ENCODE measurements at places on chromosomes 7 and 10.
A peak's percentile ranks its signal among the peaks of the same experiment; 100 is the strongest.

GRCh38 chr7:44388089-44388970, 62.9 kb upstream of the CAMK2B start:
- no peak for DNase-seq

- no peak for DNase-seq
These were observed 347.7 kb downstream of the POM121L12 start for GRCh38 chr7:53383131-53383530.

DNA sequence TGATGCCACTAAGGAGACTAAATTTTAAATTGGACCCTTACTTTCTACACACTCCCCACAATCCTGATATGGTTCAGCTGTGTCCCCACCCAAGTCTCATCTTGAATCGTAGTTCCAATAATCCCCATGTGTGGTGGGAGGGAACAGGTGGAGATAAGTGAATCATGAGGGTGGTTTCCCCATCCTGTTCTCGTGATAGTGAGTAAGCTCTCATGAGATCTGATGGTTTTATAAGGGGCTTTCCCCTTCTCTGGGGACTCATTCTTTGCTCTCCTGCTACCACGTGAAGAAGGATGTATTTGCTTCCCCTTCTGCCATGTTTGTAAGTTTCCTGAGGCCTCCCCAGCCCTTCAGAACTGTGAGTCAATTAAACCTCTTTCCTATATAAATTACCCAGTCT, 18.4 kb upstream of the BET1 start:
- DNase-seq = peak; percentile 8

DNA sequence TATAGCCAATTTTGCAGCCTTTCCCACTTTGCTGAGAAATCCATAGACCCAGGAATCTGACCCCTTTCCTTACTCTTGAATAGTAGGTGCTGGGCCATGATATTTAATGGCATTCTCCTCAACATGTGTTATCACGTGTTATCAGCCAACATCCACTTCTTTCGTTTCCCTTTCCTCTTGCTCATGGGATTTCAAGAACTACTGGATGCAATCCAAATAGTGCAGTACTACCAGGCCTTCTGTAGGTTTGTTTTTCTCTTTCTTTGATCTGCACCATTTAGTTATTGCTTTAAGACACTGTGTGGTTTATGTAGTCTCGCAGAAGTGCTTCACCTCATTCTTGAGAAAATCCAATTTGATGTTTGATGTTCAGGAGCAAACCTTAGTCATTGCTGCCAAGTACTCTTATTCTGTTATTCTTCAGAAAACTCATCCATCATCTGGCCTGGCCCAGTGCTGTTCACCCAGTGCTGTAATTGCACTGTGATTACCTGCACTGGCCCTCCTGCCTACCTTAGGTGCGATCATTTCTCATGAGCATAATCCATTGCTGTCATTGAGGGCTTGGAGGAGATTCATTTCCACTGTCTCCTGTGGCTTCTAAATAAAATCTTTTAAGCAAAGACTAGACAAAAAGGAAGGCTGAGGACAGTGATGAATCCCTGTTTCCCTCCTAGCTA, 315.3 kb downstream of the BMPER start:
- no peak for DNase-seq

GRCh38 chr7:10662982-10663884, 310.4 kb upstream of the PHF14 start:
- DNase-seq = no peak

DNA sequence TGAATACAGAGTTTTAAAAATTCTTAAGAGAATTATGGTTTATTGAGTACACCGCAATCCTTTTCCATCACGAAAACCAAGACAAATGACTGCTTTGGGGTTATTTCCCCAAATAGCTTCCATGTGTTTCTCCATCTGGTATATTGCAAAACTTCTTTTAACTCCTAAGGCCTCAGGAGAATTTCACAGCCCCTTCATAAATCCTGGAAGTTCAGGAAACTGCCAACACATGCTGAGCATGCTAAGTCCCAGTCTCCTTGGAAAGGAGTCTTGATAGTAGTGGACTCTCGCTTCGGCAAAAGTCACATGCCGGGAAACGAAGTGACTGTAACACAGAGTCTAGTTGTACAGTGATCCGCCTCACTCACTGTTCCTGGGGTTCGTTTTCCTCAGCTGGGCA, 88.1 kb upstream of the RSU1 start:
- DNase-seq = no peak

Measured in T-helper 2 cell treated with Interferon-gamma antibody and Interleukin-4, amounts not matched to agents 5 μg/mL and 100 μg/mL, for 36 hours (primary cell).